ENCODE measurements at places on chromosomes 16 and 17.
A peak's percentile ranks its signal among the peaks of the same experiment; 100 is the strongest.

DNA sequence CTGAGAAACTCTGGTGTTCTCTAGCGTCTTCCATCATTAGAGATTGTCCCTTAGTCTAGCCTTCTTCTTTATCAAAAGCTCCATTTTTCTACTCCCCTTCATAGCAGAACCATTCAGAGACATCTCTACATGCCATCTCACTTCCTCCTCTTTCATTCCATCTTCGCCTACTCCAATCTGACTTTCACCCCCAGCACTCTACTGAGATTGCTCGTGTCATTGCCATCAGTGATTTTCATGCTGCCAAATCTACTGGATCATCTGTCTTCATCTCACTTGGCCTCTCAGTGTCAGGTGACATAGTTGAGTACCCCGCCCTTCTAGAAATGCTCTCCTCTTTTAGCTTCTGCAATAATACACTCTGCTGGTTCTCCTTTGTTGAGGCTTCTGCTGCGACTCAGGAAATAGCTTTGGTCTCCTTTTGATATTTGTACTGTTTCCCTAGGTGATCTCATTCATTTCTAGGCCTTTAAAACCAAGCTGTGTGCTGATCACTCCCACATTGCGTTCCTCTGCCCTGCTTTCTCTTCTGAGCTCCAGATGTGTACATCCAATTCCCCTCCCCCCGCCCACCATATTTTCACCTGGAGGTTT is 119.1 kb downstream of the FTO start:
- DNase-seq: no peak

DNA sequence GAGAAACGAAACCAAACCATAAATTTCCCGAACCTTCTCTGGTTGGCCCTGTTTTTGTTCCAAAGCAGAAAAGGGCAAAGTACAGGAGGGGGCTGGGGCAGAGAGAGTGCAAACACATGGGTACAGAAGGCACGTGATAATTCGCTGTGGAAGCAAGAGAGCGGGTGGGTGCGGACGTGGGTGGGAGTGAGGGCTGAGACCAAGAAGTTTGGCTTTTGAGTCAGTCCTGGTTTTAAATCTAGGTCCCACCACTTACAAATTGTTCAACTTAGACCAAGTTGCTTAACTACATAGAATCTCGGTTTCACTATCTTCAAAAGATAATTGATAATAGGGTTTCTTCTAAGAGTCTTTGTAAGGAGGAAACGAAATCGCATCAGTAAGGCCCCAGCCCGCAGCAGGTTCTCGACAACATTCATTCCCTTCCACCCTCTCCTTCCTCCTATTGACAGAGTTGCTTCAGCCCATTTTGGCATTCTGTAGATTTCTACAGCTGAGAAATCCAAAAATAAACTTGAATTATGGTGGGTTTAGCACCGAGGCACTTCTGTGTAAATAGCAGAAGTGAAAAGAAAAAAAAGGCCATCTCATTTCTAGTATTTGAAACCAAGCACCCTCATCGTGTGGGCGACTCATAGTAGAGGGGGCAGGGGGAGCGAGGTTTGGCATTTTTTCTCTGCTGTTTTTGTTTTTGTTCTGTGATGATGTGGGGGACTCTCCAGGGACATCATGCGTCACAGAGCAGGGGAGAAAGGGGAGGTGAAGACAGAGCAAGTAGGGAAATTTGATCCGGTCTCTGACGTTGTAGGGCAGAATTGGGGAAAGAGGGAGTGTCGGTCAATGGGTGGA is 33.6 kb upstream of the CCR7 start:
- no peak for DNase-seq

DNA sequence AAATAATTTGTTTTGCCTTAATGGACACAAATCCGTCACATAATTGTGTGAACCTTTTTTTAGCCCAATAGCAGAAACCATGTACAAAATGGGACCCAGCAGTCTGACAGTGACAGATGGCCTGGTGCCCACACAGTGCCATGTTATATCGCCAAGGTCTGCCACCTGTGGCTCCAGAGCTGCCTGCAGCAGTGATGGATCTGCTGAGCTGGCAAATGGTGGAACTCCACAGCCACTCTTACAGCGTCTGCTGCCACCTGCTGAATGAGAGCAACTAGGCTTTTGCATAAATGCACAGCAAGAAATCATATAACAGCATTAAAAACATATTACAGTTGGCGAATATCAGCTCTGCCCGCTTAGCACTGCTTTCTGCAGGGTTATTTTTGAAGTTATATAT is 59.4 kb downstream of the NUP93 start:
- DNase-seq: peak; percentile 80

GRCh38 chr17:80008383-80008840 is 27.3 kb downstream of the TBC1D16 start:
- DNase-seq: peak; percentile 64

DNA sequence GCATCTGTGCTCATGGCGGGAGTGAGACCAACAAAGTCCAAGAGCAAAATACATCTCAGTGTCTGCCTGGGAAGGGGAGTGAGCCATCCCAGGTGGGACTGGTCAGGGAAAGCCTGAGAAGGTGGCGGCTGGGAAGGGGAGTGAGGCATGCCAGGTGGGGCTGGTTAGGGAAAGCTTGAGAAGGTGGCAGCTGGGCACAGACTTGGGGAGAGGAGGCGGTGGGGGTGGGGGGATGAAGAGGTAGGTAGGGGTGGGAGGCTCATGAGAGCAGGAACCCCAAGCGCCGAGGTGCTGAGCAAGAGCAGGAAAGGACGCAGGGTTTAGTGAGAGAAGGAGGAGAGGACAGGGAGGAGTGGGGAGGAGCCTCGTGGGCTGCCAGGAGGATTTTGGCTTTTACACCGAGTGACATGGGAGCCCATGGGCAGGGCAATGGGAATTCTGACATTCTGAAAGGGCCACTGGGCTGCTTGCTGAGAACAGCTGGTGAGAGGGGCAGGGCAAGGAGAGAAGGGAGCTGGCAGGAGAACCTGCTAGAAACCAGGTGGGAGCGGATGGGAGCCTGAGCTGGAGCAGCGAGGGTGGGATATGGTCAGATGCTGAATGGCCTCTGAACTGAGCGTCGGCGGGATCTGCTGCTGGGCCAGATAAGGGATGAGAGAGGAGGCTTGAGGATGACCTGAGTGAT is 256.1 kb upstream of the RPL38 start:
- no peak for DNase-seq

GRCh38 chr16:1439058-1439698 is 5.2 kb downstream of the CCDC154 start:
- no peak for DNase-seq

DNA sequence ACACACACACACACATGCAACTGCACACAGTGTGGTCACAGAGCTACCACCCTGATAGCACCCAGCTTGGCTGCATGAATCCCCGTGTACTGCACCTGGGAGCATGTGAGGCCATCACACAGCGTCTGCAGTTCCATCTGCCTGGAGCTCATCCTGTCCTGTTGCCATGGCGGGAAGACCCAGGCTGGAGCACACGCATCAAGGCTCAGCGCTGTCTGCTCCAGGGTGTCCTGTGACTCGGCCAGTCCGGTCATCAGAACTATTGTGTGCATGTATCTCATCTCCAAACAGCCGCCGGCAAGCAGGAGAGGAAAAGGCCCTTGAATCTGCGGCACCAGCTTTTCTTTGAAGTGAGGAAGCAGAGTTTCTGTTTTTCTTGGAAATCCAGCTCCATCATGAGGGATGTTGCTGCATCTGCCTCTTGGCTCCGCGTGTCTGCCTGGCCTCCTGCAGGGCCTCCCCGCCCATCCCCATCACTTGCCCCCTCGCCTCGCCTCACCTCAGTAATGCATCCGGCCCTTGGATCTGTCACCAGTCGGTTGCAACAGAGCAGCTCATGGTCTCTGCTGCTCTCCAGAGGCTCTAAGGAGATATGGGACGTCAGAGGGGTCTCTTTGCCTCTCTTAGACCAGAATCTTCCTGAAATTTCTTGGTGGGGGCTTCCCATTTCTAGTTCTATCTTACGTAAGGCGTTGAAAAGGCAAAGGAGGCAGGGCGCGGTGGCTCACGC is 23.7 kb downstream of the CACNG4 start:
- DNase-seq: no peak

- DNase-seq: no peak
Measured at GRCh38 chr16:84989749-84990620, 21.4 kb downstream of the ZDHHC7 start.

GRCh38 chr17:20077978-20078685 is 69.0 kb downstream of the SPECC1 start:
- DNase-seq: no peak

- no peak for DNase-seq
Measured at GRCh38 chr16:80948886-80949493, 57.7 kb downstream of the CMC2 start.

DNA sequence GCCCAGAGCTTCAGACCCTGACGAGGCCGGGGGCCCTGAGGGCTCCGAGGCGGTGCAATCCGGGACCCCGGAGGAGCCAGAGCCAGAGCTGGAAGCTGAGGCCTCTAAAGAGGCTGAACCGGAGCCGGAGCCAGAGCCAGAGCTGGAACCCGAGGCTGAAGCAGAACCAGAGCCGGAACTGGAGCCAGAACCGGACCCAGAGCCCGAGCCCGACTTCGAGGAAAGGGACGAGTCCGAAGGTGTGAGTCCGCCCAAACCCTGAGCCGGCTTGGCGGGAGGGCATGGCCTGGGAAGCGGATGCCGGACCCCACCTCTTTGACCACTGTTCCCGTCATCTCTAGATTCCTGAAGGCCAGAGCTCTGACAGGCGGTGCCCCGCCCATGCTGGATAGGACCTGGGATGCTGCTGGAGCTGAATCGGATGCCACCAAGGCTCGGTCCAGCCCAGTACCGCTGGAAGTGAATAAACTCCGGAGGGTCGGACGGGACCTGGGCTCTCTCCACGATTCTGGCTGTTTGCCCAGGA is 4.4 kb downstream of the NOL3 start:
- no peak for DNase-seq

DNA sequence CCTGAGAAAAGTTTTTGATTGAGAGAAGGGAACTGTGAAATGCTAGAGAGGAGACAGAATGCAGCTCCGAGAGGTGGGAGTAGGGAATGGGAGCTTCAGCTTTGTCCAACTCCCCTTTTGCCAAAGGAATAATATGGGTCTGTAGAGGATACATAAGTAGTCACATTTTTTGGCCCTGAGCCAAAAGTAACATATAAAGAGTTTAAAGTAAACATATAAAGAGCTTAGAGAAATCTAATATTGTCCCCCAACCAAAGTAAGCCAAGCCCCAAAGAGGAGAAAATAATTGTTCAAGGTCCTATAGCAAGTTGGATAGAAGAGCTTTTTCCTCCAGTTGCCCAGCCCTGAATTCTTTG is 215.1 kb downstream of the TMEM114 start:
- peak; percentile 11 for DNase-seq

- DNase-seq: no peak
Measured at GRCh38 chr16:21222495-21223337, 10.8 kb upstream of the ANKS4B start.

- no peak for DNase-seq
Measured at GRCh38 chr17:38925263-38925995, at the start of gene LASP1NB. Gene LASP1NB (plus strand): TSS chr17:38925614.

DNA sequence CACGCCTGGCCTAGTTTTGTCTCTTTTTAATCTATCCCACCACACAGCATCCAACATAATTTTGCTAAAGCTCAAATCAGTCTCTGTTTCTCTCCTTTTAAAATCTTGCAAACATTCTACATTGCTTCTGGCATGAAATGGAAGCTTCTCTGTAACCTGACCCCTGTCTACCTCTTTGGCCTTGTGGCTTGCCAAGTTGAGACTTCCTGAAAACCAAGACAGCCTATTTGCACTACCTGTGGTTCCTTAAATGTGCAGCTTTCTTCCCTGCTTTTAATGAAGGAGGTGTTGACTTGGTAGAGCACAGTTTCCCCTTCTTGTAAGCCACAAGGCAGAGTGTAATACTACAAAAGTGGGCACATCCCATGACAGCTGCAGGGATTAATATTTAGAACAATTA is 6.0 kb upstream of the CCL3 start:
- DNase-seq: peak; percentile 31

GRCh38 chr16:7324321-7324720 is 8.3 kb upstream of the RBFOX1 start:
- DNase-seq: no peak

- DNase-seq: no peak
Measured at GRCh38 chr17:7818746-7819645, 15.0 kb upstream of the KDM6B start.
